SK-N-SH (cell line): ENCODE measurements at places on chromosomes 3 and 15. TPM values are rescaled to one million over a fixed set of nuclear protein-coding genes. Genes with fewer than 3 reads are reported as not detected.

ZNF662 gene
- 0.30 and 0.44 TPM in 2 replicates for polyA plus RNA-seq

- no peak for DNase-seq
Observed at GRCh38 chr3:144590854-144591253, 619.2 kb downstream of the DIPK2A start.

GRCh38 chr3:55423782-55424181 lies 63.3 kb downstream of the WNT5A start:
- no peak for DNase-seq

DNA sequence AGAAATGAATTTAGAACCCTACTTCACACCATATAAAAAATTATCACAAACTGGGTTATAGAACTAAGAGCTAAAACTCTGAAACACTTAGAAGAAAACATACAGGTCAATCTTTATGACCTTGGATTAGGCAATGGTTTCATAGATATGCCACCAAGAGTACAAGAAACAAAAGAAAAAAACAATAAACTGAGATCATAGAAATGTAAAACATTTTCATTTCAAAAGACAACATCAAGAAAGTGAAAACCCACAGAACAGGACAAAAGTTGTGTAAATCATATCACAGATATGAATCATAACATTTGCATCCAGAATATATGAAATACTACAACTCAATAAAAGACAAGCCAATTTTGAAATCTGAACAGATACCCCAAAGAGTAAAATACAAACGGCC lies 72.4 kb downstream of the TBL1XR1 start:
- DNase-seq: no peak

GRCh38 chr3:156888576-156888975 lies 62.4 kb downstream of the LEKR1 start:
- DNase-seq: no peak

- no peak for DNase-seq
Observed at GRCh38 chr3:157755233-157755632, 252.0 kb upstream of the VEPH1 start.

GRCh38 chr15:75761446-75762356 lies 49.1 kb upstream of the CSPG4 start:
- DNase-seq: no peak

FAM131A gene
- polyA plus RNA-seq: 31.6 and 34.2 TPM in 2 replicates

- DNase-seq: no peak
Observed at GRCh38 chr15:39942753-39943150, 8.8 kb downstream of the EIF2AK4 start.

GATA2 gene
- 5.5 and 6.8 TPM in 2 replicates for polyA plus RNA-seq

- peak; percentile 8 for DNase-seq
Observed at GRCh38 chr15:44066211-44066827, 128.8 kb downstream of the FRMD5 start.

DNA sequence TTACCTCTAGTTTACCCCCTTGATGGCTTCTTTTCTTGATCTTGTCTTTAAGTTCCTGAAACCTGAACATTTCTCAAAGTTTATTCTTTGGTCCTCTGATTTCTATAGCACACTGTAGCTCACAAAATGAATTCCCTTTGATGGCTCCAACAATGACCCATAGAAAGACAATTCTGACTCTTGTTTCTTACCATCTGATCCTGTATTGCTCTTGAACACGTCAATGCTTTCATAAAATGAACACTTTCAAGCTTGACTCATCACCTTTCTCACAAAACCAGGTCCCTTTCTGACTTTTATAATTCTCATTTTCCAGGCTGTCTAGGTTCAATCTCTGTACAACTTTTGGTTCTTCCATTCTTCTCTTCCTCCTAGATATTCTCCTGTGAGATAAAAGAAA lies 5.7 kb upstream of the GAP43 start:
- no peak for DNase-seq

DNA sequence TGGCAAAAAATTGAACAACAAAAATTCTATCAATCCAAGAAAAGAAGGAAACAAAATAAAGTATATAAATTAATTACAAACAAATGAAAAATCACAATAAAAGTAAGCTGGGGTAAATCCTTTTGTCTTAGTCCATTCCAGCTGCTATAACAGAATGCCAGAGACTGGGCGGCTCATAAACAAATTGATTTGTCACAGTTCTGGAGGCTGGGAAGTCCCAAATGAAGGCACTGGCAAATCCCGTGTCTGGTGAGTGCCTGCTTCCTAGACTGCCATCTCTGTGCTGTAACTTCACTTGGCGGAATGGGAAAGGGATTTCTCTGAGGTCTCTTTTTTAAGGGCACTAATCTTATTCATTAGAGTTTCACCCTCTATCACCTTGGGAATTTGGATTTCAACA lies 53.6 kb upstream of the RPL35A start:
- DNase-seq: no peak

DNA sequence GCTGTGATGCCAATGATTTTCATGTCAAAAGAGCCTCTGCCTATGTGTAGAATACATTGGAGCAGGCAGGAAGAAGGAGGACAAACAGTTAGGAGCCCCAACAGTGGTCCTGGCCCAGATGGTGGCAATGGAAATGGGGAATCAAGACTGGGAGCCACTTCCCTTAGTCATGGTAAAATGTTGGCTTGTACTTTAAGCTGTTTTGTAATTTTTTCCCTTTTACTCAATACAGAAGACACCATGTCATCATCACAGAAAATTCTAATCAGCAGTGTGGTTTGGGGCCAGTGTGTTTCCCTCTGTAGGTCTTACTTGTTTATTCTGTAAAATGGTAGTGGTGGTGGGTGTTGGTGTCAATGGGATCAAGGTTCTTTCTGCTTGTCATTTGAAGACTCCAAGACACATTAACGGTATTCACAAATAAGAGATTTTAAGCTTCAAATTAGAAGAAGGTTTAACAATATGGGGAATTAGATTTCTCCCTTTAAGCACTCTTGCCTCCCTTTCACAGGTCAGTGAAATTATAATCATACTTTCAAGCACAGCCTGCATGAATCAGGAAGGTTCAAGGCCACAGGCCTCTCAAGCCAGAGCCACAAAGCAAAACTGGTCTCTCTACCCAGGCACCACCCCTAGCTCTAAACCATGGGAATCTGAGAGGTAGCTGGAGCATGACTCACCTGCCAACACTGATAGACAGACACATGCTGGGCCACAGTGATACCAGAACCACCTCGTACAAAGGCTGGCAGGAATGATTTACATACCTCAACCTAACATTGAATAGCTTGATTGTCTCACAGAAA lies 24.9 kb downstream of the SIAH2 start:
- DNase-seq: no peak

DNA sequence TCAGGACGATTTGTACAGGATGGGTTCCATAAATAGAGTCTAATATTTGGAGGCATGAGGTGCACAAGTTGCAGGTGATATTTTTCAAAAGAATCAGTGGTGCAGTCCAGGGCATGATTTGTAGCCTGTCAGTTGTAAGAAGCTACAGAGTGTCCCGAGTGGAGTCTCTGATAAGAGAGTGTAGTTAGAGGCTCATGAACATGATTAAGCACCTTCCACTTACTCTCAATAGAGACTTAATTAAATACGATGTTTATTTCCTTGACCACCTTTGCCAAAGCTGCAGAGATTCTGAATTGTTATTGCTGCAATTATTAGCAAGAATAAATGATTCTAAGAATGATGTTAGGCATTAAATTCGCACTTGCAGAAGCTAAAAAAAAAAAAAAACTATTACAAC lies 218.4 kb upstream of the LRTM1 start:
- DNase-seq: no peak

GRCh38 chr3:49636883-49637609 lies 37.1 kb upstream of the APEH start:
- no peak for DNase-seq

GRCh38 chr3:54563501-54564200 lies 364.2 kb downstream of the LRTM1 start:
- DNase-seq: no peak

GRCh38 chr15:22872936-22873701 lies 34.7 kb downstream of the NIPA2 start:
- no peak for DNase-seq

SLC28A1 gene
- not detected in 2 replicates for polyA plus RNA-seq

GRCh38 chr3:172082269-172082668 lies 42.9 kb downstream of the FNDC3B start:
- DNase-seq: peak; percentile 57

DNA sequence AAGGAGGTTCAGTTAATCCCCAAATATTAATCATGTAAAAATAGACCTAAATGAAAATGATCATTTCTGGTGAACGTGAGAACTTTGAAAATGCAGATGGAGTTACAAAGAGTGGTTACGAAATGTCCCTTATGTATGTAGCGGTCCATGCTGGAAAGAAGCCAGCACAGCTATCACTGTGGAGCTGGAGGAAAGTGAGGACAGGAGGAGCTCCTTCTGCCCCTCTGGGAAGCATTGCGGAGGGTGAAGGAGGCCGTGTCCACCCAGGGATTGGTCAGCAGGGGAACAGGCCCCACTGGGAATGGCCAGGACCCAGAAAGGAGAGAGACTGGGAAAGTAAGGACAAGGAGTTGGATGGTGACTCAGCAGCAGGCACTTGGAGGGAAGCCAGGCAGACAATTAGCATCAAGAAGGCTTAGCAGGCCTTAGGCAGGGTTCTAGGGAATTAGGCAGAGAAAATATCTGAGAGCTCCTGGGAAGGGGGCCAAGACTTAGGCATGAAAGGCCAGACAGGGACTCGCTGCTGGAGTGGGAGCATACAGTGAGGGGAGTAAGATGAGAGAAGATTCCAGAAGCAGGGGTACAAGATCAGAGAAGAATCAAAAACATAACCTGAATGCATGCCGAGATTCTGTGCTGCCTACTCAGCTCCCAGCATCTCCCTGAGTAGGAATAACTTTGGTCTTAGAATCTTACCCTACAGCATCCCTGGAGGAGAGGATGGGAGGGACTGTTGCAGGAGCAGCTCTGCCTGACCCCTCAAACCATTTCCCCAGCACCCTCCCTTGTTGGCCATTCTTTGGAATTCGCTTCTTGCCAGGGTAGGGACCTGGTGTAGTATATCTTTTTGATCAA lies 171.0 kb upstream of the UMPS start:
- peak; percentile 60 for DNase-seq

CAV3 gene
- polyA plus RNA-seq: not detected in 2 replicates

HES1 gene
- polyA plus RNA-seq: 152 and 225 TPM in 2 replicates

GRCh38 chr3:25044762-25045710 lies 383.0 kb upstream of the RARB start:
- no peak for DNase-seq

GRCh38 chr3:40086890-40087883 lies 222.3 kb upstream of the EIF1B start:
- DNase-seq: no peak

- DNase-seq: no peak
Observed at GRCh38 chr15:71245588-71245987, 130.3 kb downstream of the THSD4 start.

GRCh38 chr3:86731501-86731901 lies 259.4 kb downstream of the VGLL3 start:
- no peak for DNase-seq

DNA sequence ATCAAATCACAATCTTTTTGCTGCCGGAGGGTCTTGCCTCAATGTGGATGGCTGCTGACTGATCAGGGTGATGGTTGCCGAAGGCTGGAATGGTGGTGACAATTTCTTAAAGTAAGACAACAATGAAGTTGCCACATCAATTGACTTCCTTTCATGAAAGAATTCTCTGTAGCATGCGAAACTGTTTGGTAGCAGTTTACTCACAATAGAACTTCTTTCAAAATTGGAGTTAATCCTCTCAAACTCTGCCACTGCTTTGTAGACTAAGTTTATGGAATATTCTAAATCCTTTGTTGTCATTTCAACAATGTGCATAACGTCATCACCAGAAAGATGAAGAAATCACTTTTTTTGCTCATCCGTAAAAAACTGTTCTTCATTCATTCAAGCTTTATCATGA lies 65.8 kb downstream of the B3GNT5 start:
- no peak for DNase-seq

DNA sequence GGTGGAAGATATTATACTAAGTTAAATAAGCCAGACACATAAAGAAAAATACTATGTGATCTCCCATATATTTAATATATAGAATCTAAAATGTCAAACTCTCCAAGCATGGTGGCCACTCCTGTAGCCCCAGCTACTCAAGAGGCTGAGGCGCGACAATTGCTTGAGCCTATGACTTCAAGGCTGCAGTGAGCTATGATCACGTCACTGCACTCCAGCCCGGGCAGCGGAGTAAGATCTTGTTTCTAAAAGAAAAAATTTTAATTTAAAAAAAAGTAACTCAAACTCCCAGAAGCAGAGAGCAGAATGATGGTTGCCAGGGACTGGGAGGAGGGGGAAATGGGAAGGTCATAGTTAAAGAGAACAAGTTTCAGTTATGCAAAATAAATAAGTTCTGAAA lies 13.3 kb downstream of the RAB27A start:
- no peak for DNase-seq

ITGA11 gene
- 0.49 and 0.52 TPM in 2 replicates for polyA plus RNA-seq

- DNase-seq: no peak
Observed at GRCh38 chr3:187750513-187751123, 5.3 kb upstream of the BCL6 start.

DNA sequence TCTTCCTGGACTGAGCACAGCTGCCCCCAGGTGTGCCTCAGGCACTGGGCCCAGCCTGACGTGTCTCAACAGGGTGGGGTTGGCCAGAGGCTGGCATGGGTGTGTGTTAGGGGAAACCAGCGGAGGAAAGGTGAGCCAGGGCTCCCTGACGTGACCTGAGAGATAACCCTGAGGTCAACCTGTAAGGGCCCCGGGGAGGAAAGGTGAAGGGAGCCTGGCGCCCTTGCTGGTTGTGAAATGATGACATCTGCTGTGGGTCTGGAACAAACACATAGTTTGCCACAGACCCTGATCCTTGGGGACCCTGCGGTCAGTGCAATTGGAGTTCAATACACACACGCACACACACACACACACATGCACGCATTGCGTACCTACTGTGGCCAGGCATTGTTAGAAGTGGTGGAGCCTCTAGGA lies 100.2 kb upstream of the TLE3 start:
- no peak for DNase-seq

DNA sequence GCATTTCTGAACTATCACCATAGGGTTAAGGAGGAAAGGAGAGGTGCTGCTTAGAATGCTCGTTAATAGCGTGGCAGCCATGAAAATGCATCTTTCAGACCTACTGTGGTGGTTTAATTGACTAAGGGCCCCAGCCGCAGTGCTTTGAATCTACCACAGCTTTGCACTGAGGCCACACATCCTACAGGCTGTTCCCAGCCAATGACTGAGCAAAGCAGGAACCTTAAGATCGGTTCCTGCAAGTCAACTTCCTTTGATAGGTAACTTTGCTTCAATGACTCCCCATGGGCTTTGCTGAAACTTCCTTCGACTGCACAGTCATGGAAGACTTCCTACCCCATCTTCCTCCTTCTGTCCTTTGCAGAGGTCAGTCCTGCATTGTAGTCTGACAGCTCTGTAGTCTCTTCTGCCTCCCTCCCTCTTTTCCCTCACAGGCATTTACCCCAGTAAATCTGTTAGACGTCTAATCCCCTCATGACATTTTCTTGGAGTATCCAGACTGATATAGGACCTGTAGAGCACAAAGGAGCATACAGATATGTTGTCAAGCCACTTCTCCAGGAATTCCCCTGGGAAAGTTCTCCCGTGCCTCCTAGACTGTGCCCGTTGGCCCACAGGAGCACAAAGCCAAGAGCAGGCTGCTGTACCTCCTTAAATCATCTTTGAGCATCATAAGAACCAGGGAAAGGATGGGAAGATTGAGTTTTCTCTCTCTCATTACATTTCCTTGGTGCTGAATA lies 2.6 kb upstream of the BCL2A1 start:
- DNase-seq: no peak
